ENCODE measurements at places on chromosomes 2 and 18.

DNA sequence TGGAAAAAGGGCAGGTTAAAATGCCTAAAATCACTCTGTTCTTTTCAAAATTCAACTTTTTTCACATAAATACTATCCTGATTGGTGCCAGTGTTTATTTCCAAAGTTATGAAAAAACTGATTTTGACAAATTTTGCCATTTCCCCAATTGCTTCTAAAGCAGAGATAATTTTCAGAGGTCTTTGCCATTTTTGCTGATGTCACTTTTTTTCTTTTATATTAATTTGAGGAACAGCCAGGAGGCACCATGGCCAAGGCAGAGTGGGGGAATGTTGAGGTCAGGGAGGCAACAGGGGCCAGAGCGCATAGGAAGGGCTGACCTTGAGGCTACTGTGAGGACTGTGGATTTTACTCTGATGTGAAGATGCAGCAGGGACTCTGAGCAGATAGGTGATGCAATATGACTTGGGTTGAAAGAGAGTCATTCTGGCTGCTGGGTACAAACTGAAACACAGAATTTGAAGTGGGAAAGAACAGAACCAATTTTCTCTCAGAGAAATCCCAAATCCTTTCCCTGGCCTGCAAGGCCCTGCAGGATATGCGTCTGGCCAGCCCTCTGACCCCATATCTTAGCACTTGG is 75.1 kb upstream of the LDAH start:
- DNase-seq = no peak

DNA sequence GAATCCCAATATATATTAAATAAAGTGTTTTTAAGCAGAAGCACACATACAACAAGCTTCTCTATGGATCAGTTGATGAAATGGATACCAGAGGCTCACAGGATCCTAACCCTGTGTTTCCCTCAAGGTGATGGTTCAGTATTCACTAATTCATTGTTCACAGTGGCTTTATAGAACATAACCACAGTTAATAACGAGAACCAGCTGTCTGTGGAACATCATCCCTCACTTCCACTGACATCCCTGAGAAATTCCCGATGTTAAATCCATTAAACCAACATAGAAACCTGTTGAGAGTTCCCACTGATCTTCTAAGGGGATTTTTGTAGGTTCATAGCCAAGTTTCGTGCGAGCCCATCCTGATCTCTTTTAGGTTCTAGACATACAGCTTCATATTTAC is 29.0 kb downstream of the CCDC195 start:
- no peak for DNase-seq

DNA sequence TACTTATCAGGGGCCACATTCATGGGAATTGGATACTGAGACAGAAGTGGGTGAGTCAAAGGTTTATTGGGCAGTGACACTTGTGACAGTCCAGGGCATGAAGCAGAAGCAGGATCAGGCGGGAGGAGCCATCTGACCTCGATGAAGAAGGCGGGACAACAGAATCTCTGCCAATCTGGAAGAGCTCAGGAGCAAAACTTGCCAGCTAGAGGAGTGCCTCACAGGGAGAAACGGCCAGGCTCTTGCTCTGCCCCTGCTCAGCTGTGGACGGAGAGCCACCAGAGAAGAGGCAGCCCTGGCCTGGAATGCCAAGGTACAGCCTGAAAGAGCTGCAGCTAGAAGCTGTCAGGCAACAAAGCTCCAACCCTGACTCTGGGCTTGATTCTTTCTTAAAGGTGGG is 16.9 kb downstream of the DAW1 start:
- peak; percentile 18 for DNase-seq

DNA sequence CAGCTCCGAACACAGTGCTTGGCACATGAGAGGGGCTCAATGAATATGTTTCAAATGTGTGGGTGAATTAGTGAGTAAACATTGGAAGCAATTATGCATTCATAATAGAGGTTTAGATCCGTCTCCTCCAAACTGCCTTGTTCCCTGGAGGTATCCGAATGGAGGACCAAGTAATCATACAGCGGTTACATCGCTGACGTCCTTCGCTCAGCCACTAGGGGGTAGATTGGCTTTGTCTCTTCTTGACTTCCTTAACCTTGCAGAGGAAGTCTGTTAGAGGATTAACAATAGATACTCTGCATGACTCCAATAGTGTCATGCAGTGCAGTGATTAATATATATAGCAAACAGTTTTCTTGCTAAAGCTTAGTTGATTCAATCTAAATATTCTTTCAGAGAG is 517.0 kb downstream of the PTPRM start:
- DNase-seq = no peak

- no peak for DNase-seq
Measured at GRCh38 chr2:230346921-230347533, 20.0 kb downstream of the SP140L start.

DNA sequence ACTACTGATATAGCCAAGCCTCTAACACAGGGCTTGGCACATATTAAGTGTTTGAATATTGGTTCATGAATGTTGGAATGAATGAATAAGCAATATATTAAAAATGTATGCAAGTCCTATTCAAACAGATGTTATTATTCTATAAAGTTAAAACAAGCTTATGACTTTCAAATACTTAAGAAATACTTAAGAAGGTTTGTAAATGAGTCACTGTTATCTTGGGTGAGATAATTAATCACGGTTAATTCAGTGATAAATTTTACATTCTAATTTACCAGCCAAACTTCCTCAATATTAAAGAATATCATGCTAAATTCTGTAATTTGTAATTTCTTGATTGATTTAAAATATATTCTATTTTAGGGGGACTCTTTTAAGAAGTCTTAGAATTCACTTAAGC is 74.8 kb downstream of the RBMS1 start:
- DNase-seq = no peak

DNA sequence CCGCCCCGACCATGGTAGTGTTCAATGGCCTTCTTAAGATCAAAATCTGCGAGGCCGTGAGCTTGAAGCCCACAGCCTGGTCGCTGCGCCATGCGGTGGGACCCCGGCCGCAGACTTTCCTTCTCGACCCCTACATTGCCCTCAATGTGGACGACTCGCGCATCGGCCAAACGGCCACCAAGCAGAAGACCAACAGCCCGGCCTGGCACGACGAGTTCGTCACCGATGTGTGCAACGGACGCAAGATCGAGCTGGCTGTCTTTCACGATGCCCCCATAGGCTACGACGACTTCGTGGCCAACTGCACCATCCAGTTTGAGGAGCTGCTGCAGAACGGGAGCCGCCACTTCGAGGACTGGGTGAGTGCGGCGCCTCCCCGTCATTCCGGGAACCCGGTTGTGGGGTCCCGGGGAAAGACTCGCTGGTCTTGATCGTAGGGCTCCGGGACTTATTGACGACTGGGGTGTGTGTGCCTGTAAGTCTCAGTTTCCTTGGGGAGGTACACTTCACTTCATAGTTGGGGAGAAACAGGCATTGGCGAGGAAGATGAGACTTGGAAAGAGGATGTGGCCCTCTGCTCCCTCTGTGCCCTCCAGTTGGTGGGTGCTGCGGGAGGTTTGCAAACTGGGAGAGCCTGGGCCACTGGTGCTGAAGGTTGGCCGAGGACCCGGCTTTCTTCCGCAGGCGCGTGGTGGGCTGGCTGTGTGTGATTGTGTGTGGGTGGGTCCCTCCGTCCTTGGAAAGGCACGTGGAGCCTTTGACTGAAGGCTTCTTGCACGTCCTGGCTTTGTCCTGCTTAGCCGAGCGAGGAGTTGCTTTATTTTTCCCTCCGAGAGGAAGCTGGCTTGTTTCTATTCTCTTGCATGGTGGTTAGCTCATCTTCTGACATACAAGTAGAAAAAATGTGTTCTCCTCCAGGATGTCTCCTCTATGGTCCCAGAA is 886 bp downstream of the PRKCE start:
- DNase-seq = peak; percentile 71

- DNase-seq = no peak
Measured at GRCh38 chr18:58097121-58097906, 53.3 kb downstream of the NEDD4L start.

DNA sequence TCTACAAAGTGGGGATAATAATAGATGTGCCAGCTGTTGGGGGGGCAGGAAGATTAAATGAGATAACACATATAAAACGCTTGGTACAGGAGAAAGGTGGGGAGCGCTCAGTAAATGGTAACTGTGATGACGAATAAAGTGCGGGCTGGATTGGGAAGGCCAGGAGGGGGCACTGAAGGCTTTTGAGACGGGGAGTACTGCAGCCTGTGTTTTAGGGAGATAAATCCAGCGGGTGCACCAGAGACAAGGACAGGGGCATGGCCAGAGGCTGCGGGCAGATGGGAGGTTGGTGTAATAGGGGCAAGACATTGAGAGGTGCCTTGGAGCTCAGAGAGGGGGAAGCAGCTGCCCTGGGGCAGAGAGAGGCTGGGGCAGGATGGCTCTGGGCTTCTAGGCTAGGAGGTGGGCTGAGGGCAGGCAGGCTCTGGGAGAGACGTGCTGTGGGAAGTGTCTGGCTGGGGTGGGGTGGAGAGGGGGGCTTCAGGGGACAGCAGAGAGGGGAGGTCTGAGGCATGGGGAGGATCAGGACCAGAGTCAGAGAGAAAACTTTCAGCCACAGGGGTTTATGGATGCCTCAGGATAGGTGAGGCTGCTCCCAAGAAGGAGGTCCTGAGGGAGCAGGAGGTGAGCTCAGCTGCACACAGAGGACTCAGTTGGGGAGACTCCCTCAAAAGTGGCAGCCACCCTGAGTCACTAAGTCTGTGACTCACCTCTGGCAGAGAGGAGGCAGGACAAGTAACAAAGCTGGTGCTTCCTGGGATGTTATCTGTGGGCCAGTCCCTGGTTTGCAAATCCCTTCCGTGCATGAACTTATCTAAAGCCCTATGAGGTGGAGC is 18.8 kb downstream of the TEX44 start:
- DNase-seq = peak; percentile 80

DNA sequence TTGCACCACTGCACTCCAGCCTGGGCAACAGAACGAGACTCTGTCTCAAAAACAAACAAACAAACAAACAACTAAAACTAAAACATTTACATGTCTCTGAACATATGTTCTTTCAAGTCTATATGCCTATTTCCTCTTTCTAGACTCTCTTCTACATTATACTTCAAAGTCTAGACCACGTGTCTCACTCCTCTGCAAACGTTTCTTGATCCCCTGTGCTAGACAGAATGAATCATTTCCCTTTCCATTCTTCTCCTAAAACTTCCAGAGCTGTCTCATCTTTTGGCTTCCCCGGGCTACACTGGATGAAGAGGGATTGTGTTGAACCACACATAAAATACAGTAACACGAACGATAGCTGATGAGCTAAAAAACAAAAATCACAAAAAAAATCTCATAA is 67.1 kb downstream of the BAZ2B start:
- peak; percentile 53 for DNase-seq

DNA sequence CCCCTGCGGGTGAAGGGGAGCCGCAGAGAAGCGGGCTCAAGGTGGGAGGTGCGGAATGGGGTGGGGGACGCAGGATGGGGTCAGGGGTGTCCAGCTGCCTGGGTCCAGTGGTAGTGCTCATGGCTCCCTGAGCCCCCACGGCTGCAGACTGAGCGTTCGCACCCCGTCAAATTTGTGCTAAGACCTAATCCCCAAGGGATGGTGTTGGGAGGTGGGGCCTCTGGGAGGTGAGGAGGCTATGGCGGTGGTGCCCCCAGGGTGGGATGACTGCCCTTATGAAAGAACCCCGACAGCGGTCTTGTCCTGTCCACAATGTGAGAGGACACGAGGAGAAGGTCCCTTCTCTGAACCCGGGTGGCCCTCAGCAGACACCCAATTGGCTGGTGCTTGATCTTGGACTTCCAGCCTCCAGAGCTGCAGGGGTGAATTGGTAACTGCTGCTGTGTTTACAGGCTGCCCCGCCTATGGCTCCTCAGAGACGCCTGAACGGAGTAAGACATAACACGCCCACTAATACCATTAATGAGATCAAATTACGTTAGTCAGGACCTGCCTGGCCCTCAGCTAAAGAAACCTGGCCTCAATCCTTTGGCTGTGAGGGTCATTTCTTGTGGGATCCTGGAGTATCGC is 42.6 kb downstream of the PXDN start:
- DNase-seq = no peak

DNA sequence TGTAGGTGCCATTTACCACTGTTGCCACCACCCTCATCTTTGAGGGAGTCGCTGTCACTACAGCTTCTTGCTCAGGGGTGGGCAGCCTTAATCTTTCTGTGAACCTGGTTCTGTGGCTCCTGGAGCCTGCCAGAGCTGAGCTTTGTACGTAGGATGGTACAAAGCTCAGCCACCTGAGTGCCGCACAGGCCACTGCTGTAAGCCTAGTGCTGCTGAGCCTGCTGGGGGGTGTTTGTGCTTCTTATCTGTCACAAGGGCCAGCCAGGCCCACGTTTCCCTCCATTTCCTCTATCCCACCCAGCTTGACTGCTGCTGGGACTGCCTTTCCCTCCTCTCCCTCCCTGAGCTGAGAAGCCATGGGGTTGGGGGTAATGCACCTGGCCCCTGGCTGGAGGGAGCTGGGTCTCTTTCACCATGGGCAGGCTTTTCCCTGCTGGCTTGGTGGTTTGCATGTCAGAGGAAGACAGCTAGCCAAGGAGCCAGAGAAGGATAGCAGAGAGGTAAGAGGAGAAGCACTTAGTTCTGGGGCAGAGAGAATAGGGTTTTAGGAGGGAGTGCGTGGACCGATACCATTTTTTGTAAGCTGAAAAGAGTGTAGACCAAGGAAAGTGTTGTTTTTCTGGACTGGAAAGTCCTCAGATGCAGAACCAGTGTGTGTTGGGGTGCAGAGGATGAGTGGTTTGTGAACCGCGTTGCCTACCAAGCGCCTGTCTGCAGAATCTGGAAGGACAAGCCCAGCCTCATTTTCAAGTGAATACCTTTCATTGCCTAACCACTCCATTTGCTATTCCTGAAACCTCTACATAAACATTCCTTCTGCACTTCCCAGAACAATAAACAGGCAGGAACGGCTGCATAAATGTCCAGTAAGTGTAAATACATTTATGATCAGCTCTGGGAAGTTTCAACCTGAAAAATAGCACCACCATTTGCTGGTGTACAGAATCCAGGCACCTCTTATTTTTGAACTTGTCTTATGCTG is 45.1 kb upstream of the FHL2 start:
- DNase-seq = no peak

DNA sequence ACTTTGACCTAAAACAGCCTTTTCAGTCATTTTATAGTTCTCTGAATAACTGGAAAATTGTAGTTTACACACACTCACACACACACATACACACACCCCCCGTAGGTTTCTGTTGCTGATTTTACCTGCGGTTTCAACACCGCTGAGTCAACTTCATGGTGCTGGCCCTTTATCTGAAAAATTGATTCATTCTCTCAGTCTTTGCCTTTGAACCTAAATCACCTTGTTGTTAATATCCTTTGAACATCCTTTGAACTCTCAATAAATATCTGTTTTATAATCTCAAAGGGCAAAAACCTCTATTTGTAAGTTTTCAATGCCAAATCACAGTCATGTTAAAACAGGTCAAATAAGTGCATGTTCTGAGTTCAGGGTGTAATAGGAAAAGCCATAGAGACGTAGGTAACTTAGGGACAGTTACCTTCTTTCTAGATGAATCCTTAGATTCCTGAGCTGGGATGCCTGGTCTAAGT is 109.0 kb upstream of the BZW1 start:
- no peak for DNase-seq

DNA sequence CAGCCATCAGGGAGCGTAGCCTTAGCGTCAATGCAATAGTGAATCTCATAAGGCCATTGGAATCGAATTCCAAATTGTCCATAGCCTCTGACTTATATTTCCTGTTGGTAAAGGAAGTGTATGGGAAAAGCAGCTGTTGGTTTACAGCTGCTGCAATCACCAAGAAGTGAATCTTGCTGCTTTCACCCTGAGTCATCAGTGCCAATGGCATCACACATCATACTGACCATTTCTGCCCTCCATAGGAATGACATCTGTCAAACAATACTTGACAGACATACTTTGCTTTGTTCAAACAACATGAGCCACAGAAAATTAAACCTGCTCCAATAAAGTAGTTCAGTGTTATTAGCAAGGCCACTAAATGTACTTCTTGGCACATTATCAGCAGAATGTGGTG is 111.2 kb upstream of the KLHL29 start:
- DNase-seq = no peak
